ENCODE measurements at places on chromosomes 3 and 15.
A peak's percentile ranks its signal among the peaks of the same experiment; 100 is the strongest.

DNA sequence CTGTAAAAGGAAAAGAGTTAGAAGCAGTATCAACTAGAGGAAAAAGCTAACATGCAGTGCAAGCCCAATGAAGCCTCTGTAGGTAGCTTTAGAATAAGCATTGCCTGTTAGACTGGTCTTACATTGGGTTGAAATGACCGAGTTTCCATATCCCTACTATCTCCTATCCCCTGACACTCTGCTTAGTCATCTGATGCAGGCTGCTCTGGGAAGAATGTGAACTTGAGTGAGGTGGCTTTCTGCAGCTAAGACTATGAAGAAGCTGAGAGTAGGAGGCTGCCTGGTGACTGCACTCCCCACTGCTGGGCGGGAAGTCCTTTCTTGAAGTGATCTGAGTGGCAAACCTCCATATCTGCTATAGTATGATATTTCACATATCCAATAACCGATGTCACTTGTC, 64.7 kb downstream of the OXSM start:
- DNase-seq: peak; percentile 58

DNA sequence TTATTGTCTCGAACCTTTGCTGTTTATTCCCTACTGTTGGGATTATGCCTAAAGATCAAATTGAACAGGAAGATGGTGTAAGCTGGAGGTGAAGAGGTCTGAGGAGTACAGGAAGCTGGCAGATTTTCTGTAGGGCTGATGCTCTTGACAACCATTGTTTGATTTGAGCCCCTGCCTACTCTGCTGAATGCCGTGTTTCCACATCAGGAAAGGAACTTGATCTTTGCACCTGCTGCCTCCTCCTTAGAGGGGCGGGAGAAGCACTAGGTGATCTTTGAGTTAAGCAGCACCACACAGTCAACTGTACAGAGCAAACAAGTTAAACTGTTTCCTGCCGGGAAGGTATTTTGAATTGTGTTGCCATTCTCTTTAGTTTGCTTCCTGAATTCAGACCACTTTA, 364.6 kb upstream of the EPHA6 start:
- DNase-seq: no peak

DNA sequence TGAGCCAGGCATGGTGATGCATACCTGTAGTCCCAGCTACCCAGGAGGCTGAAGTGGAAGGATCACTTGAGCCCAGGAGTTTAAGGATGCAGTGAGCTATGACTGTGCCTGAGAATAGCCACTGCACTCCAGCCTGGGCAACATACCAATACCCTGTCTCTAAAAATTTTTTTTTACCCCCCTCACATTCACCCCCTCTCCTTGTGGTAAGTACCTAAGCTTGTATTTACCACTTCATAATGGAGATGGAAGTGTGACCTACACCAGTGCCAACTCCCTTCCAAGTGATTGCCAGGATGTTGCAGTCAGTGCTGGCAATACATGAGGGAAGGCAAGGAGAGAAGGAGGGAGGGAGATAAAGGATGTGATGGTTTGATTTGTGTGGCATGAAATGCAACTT, 84.2 kb downstream of the LRRC28 start:
- no peak for DNase-seq

DNA sequence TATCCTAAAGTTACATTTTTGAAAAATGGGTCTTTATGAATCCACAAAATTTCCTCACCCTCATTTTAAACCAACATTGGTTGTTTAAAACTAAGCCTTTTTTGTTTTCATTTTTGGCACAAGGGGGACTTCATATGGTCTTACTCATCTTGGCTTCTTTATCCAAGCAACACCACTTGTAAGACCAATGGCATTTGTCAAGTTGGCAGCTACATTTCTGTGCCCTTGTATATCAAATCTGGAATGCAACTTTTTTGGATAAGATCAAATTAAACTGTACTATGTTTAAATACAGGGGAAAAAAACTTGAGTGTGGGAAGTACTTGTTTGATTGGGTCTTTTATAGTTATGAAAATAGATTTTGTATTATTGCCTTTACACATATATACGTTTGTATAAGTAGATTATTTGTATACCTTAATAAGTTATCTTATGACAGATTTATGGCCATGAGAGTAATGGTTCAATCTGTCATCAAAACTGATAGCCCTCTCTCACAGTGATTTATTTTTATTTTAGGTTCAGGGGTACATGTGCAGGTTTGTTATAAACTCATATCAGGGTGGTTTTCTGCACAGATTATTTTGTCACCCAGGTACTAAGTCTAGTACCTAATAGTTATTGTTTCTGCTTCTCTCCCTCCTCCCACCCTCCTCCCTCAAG, 43.4 kb downstream of the GPR160 start:
- peak; percentile 34 for DNase-seq

DNA sequence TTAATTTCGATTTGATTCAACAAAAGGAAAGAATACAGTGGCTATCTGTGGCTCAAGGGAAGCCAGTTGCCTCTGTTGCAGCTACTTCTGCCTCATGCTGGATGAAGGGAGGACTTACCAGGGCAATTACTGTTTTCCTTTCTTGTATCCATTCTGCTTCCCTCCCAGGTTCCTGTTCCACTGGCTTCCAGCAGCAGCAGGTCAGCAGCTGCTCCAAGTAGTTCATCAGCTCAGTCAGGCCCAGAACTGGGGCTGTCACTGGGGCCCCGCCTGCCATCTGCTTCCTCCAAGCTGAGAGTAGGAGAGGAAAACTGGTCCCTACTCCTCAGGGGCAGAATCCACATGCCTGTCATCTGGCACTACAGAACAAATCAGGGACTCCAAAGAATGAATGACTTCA, 48.6 kb upstream of the ULK4 start:
- DNase-seq: no peak

DNA sequence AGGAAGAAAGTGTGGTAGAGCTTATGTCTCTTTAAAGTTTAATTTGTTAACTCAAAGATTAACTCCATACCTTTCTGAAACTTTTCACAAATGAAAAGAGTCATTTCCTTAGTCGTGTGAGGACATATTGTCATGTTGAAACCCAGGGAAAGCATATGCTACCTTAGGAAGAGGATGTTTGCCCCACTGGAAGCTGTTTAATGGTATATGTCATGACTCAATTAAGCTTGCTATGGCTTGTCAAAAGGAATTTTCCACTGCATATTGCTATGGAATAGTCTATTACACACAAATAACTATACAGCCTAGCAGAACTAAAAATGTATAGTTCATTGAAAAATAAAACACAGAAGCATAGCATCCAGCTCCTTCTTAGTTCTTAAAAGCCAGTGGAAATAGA, 69.9 kb downstream of the NSUN3 start:
- no peak for DNase-seq

DNA sequence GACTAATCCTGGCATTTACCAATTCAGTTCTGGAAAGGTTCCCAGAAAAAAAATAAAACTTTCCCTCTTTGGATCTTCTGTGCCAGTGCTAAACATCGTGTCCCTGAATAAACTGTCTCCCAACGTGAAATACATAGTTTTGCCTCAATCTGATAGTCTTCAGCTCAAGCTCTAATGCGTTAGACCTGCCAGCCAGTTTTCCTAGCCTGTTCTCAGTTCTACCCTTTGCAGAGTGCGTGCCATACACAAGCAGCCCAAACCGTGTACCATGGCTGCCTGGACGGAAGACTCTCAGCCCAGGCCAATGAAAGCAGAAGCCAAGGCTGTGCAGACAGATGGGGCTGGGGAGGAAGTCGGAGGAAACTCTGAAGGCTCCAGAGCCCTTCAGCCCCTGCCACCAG, 11.4 kb upstream of the OCA2 start:
- no peak for DNase-seq

GRCh38 chr15:38129531-38130204, 123.0 kb upstream of the SPRED1 start:
- peak; percentile 74 for DNase-seq

All from AG08396 (cell line).